ENCODE measurements at places on chromosomes 7 and 10. TPM values are rescaled to one million over a fixed set of nuclear protein-coding genes. Genes with fewer than 3 reads are reported as not detected.

The PWWP2B gene
- polyA plus RNA-seq, result 9.7 TPM

The HTRA1 gene
- polyA plus RNA-seq, result 207 TPM

The TMEM72 gene
- polyA plus RNA-seq, result 68.1 TPM

The BTBD16 gene
- polyA plus RNA-seq, result 0.36 TPM

DNA sequence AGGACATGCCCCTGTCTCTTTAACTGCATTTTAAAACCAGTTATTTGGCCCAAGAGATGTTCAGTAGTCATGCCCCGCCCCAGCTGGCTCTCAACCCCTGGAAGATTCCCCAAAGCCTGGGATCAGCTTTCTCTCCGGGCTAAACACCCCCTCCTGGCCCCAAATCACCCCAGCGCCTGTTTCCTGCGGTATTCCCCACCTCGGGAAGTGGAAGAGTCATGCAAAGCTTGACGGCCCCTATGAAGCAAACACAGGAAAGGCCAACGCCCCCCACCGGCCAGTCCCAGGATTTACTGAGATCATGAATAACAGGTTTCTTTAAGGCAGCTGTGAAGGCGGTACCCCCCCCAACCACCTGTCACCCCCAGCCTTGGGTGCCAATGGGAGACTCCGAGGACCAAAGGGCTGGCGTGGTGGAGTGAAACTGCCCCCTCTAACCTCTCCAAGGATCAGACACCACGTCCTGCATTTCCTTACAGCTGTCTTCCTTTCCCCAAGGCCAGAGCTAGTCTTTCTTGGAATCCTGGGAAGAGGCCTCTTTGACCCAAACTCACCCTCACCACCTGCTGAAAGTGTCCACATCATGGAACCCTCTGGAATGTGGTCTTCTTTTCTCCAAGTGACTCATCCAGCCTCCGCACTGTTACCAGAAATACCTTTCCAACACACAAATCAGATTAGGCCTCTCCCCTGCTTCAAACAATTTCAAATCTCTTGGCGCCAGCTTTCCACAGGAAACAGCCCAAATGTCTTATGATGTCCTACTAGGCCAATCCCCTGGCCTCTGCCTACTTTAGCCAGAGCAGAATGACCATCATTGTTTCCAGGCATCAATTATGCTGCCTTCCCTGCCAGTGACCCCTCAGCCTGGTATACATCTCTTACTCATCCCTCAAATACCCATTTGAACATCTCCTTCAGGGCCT, 301.5 kb downstream of the ZEB1 start:
- DNase-seq, result no peak

- no peak for DNase-seq
Measured at GRCh38 chr7:37671876-37672275, 11.7 kb upstream of the GPR141 start.

- no peak for DNase-seq
Measured at GRCh38 chr10:49615721-49616120, 1.9 kb downstream of the CHAT start.

DNA sequence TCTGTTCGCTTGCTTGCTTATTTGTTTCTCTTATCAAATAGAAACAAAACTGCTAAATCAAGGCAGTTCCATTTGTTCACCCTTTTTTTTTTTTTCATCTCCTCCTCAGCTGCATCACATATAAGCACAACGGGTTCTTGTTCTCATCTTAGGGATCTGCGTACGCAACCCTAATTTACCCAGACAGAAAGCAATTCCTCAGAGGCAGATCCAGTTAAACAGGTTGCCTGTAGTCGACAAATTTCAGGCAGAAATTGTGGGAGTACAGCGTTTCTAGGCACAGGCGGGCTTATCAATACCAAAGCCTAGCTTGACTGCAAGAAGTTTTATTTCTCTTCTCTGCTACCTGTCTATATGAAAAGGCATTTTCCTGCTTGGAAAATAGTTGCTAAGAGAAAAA, 565.4 kb downstream of the NXPH1 start:
- no peak for DNase-seq
